ENCODE measurements at places on chromosomes 16 and 17.

- peak; percentile 69 for DNase-seq
Measured at GRCh38 chr17:33982909-33983308, 272.2 kb upstream of the CCL2 start.

- no peak for DNase-seq
Measured at GRCh38 chr16:69326172-69326873, 4.1 kb downstream of the PDF start.

DNA sequence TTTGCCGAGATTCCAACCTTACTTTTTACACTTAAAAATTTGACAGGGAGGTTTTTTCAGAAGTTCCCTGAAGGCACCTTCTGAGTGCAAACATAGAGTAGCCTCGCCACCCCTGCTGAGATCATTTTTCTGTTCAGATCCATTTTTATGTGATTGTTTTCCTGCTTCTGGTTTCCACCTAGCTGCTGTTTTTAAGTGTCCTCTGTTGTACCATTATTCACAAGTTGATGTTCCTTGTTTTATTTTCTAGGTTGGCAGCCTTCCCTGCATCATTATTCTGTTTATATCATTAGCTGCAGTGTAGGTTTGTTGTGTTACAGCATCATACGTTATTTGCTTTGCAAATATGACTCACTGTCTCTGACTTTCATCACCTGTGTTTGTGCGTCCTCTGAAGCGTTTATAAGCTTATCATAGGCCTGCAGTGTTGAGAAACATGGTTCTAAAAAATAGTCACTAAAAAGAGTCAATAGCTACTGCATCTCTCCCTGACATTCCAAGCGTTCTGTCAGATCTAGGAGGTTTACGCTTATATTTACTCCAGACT lies 116.9 kb upstream of the CLEC3A start:
- peak; percentile 29 for DNase-seq

DNA sequence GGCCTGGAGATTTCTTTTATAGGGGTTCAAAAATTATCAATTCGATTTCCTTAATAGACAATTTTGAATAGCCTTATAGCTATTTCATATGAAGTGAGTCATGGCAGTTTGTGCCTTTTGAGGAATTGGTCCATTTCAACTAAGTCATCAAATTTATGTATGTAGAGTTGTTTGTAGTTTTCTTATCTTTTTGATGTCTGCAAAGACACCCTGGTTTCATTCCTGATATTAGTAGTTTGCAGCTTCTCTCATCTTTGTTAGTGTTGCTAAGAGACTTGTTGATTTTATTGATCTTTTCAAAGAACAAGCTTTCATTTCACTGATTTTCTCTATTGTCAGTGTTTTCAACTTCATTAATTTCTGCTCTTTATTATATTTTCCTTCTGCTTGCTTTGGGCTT lies 44.2 kb downstream of the N4BP1 start:
- DNase-seq: no peak

- no peak for DNase-seq
Measured at GRCh38 chr17:68498479-68499326, 13.5 kb upstream of the PRKAR1A start.

DNA sequence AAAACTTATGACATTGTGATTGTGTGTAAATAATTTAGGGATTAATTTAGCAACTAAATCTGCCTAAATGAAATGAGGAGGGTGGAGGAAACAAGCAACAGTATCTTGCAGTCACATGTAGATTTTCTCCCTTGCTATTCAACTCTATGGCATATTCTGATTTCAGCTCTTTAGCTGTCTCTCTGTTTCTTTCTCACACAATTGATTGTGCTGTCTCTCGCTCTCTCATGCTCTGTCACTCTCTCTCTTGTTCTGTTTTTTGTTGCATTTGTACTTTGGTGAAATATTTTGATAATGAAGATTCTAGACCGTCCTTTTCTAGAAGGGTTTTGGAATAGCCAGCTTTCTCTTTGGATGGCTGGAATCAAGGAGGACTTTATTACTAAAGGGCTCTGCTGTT lies 70.6 kb downstream of the BCAS3 start:
- no peak for DNase-seq

- no peak for DNase-seq
Measured at GRCh38 chr16:86256995-86257394, 253.3 kb upstream of the FOXF1 start.

- no peak for DNase-seq
Measured at GRCh38 chr17:13426991-13427390, 174.7 kb downstream of the HS3ST3A1 start.

DNA sequence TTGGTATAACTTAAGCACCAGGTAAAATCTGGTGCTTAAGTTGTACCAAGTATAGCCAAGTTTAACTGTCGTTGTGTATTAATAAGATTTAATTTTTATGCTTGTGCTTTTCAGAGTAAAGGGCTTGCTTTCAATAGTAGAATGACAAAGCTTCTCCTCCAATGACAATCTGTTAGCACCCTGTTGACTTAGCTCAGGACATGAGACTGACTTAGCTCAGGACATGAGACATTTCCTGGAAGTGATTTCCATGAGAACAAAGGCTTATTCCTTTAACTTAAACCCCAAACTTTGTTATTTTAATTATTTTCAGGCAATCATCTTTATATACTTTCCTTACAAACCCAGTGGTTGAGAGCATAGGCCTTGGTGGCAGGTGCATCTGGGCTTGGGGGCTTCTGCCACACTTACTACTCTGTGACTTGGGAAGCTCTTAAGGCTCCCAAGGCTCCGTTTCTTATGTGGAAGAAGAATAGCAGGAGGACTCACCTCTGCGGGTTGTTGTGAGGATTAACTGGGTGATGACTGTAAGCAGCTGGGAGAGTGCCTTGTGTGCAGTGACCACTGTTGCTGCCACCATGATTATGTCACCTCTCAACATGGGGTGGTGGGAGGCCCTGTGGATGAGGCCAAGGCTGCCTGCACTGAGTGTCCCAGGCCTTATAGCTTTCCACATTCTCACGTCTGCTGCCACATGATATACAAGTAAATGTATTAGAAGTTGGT lies 59.4 kb upstream of the CMIP start:
- no peak for DNase-seq

DNA sequence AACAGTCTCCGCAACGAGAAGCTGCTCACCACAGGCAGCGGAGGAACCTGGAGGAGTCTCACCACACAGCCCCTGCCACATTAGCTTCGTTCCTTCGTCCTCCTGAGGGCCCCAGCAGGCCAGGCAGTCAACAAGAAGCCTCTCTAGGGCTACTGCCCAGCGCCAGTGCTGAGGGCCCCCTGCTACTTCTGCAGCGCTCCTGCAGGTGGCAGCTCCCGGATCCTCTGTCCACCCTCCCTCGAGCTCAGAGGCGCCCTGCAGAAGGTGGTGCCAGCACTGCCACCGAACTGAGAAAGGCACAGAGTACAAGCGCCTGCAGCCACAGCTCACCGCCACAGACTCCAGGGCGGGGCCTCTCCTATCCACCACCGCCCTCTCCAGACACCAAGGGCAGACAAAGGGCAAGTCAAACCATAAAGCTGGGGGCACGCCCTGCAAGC lies 27.3 kb downstream of the KDM8 start:
- no peak for DNase-seq

DNA sequence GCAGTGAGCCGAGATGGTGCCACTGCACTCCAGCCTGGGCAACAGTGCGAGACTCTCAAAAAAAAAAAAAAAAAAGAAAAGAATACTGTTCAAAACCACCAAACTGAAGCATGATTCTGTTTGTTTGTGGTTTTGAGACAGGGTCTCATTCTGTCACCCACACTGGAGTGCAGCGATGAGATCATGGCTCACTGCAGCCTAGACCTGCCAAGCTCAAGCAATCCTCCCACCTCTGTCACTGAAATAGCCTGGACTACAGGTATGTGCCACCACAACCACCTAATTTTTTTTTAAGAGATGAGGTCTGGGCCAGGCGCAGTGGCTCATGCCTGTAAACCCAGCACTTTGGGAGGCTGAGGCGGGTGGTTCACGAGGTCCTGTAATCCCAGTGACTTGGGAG lies 4.3 kb downstream of the SUMO2 start:
- no peak for DNase-seq

GRCh38 chr17:5693821-5694220 lies 109.5 kb upstream of the NLRP1 start:
- DNase-seq: no peak

DNA sequence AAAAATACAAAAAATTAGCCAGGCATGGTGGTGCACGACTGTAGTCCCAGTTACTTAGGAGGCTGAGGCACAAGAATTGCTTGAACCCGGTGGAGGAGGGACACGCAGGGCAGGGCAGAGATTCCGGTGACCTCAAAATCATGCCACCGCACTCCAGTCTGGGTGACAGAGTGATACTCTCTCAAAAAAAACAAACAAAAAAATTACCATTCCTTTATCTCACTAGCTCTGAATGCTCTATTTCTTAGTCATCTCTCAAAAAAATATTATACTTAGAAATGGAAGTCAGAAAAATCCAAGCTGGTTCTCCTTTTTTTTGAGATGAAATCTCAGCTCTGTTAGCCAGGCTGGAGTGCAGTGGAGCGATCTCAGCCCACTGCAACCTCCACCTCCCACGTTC lies 40.8 kb downstream of the SPOP start:
- no peak for DNase-seq

- DNase-seq: no peak
Measured at GRCh38 chr16:89748076-89748475, 26.7 kb downstream of the ZNF276 start.

- DNase-seq: no peak
Measured at GRCh38 chr17:78617511-78618061, 40.4 kb upstream of the DNAH17 start.

- DNase-seq: no peak
Measured at GRCh38 chr16:57264950-57265371, 19.5 kb downstream of the PLLP start.

DNA sequence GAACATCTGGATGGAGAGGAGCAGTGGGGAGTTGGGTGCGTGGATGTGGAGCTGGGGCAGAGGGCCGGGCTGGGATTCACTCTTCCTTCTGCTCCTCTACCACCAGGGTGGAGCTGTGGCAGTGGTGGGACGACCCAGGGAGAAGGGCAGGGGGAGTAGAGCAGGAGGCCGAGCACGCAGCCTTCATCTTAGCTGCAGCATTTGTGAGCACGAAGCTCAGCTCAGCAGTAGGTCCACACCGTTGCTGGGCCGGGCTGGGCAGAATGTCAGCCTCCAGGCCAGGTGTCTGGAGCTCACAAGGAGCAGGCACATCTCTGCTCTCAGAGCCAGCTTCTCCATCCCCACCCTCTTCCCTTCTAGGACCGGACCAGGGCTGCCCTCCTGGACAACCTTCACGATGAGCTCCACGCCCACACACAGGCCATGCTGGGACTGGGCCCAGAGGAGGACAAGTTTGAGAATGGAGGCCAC lies 55.7 kb downstream of the OR1D5 start:
- no peak for DNase-seq

- no peak for DNase-seq
Measured at GRCh38 chr16:70696952-70697593, 11.2 kb upstream of the MTSS2 start.

- DNase-seq: no peak
Measured at GRCh38 chr17:73695035-73695738, 50.9 kb upstream of the SDK2 start.

GRCh38 chr17:81218459-81218858 lies 4.3 kb downstream of the CEP131 start:
- DNase-seq: no peak

- no peak for DNase-seq
Measured at GRCh38 chr17:31392856-31393748, 1.6 kb downstream of the RAB11FIP4 start.

DNA sequence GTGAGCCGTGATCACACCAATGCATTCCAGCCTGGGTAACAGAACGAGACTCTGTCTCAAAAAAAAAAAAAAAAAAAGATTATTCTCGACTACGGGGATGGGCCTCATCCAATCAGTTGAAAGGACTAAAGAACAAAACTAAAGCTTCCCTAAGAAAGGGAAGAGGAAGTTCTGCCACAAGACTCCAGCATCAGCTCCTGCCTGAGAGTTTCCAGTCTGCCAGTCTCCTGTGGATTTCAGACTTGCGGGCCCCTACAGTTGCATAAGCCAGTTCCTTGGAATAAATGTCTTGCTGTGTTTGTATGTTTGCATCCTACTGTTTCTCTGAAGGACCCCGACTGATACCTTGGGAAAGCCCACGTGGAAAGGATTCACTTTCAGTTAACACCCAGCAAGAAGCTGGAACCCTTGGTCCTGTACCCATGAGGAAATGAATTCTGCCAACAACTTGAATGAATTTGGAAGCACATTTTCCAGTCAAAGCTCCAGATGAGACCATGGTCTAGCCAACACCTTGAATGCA lies 26.3 kb upstream of the FZD2 start:
- DNase-seq: no peak

DNA sequence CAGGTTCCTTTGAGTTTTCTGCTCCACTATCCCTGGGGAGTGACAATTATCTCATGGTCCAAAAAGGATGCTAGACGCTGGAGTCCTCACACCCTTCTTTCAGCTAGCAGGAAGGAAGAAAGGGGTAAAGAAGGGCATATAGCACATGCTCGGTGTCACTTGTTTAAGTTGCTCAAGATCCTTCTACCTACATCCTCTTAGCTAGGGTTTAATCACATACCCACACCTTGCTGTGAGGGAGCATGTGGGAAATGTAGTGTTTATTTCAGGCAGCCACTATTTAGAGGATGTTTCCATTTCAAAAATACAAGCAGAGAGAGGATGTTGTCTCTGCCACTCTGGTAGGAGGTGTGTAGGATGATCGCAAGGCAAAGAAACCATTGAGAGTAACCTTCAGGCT lies 4.5 kb downstream of the PRKCB start:
- DNase-seq: no peak

DNA sequence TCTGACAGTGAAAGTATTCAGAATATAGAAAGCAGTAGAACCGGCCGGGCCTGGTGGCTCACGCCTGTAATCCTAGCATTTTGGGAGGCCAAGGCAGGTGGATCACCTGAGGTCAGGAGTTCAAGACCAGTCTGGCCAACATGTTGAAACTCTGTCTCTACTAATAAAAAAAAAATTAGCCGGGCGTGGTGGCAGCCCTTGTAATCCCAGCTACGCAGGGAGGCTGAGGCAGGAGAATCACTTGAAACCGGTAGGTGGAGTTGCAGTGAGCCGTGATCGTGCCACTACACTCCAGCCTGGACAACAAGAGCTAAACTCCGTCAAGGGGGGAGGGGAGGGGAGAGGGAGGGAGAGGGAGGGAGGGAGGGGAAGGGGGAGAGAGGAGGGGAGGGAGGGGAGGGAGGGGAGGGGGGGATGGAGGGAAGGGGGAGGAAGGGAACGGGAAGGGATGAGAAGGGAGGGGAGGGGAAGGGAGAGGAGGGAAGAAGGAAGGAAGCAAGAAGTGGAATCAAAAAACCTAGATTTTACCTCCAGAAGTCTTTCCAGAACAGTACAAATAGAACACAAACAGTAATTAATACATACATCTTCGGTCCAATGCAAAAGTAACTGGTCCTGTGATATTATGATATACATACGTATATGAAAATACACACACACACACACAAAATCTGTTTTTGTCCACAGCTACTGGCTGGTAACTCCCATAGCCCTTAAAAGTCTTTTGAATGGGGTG lies 10.9 kb upstream of the NT5C start:
- DNase-seq: no peak

GRCh38 chr17:1227917-1228780 lies 42.1 kb upstream of the BHLHA9 start:
- DNase-seq: no peak
